SK-MEL-5 (cell line): ENCODE measurements at places on chromosomes 12 and 14.

DNA sequence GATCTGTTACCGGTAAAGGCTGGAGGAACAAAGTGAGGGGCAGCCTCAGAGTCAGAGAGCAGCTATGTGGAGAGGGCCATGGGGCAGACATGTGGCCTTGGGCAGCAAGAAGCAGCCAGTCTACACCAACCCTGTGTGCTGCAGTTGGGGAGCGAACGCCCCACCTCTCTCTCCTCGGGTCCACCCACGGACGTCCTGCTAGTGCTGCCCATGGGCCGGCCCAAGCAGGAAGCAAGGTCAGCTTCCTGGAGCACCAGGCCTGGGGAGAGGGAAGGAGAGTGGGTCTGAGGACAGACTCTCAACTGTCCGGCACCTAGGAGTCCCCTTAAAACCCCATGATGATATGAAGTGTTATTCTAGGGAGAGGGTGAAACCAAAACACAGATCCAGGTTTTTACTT, 254.8 kb upstream of the FKBP4 start:
- no peak for DNase-seq

- no peak for DNase-seq
These were observed 16.1 kb upstream of the LYZ start for GRCh38 chr12:69331909-69332684.

DNA sequence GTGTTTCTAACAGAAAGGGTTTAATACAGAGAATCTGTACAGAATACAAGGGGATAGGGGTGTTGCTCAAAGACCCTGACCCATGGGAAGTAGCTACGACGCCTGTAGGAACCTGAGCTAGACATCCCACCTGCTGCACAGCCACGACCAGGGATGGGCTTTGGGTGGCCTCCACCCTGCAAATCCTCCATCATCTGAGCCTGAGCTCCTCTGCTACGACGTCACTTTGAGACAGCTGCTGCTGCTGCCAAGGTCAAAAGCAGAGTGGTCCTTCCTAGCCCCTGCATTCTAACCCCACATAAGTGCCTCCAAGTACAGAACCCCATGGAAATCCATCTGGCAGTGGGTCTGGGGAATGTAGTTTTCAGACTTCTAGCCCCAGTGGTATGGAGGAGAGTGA, 43.8 kb downstream of the JAG2 start:
- no peak for DNase-seq

- DNase-seq, result no peak
These were observed 304.7 kb upstream of the TMTC1 start for GRCh38 chr12:30088259-30088995.

- no peak for DNase-seq
These were observed 68.7 kb upstream of the PTCSC3 start for GRCh38 chr14:36245223-36245622.

DNA sequence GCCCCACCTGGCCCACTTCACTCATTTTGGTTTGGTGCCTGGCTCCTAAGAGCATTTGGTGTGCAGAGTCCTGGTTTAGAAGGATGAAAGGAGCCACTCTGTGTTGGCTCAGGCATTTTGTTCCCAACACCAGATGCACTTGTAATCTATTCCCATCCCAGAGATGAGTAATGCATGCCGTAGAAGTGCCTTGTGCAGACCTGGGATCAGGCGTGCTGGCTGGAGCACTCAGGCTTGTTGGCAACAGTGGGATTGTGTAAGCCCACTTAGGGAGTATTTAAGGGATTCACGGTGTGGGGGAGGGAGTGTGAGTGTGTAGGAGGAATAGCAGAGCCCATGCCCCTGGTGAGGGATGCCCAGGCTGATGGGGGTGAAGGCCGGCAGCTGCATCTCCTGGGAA, 501.5 kb upstream of the TBX3 start:
- DNase-seq, result no peak

DNA sequence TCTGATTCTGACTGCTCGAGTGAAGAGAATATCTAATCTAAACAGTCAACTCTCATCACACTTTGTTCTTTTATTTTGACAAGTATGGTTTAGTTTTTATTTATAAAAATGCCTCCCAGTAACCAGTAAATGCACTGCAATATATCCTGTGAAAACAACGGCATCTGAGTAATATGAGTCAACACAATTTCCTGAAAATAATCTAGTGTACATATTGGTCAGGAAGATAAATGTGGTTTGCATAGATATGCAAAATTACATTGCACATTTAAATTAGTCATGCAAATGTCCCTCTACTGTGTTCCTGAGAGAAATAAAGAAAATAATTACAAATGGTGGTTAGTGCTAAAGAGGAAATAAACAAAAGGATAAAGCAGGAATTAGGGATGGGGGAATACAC, 1190.7 kb upstream of the SEL1L start:
- no peak for DNase-seq

DNA sequence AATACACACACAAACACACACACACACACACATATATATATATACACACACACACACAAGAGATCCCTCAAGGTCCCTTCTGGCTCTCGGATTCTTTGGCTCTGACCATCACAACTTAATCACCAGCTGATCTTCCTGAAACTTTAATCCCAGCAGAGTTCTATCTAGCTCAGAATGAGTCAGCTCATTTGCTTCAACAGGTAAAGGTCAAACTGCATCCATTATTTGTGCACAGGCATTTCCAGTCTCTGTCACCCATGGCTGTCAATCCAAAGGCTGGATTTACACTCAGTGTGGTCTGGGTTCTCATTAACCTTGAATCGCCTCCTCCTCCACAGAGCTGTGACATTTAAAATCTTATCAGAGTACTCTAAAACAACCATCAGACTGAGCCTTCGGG, 113.3 kb upstream of the TMPO start:
- no peak for DNase-seq
